ENCODE measurements at places on chromosomes 7 and 10. TPM values are rescaled to one million over a fixed set of nuclear protein-coding genes. Genes with fewer than 3 reads are reported as not detected.

Gene DPP6
- 1.8 TPM for total RNA-seq

DNA sequence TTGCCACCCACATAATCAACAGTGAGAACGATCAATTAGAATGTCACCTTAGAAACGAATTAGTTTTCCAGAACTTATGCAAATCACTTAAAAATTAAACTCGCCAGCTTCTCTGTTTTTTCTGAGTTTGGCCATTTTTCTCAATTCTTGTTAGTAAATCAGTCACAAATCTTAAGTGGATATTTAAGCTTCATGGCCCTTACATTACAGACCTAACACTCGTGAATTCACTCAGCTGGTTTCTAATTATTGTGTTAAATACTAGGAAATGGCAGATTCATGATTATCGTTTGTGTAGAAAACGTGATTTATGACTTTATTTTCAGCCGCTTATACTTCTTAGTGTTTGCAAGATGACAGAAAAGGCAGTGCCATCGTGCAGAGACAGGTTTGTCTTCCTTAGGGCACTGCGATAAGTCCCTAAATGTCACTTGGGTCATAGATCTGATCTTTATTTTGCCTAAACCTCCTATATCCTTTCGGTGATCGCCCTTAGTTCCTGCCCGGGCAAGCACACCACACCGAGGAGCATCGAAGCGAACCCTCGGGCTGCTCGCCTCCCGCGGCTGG lies 587 bp upstream of the CELF2 start:
- H3K27me3 ChIP-seq, result peaks cover 19% of the 10 kb centered on the region
- H3K27ac ChIP-seq, result no peak overlapping the region
- H3K4me3 ChIP-seq, result no peak overlapping the region
- no peaks in the 10 kb centered on the region for H3K4me1 ChIP-seq
- no peak for DNase-seq

Gene ICA1
- 41.8 TPM for total RNA-seq

- H3K4me3 ChIP-seq, result no peak overlapping the region
- H3K36me3 ChIP-seq, result no peaks in the 10 kb centered on the region
- peaks cover 26% of the 10 kb centered on the region for H3K4me1 ChIP-seq
- no peaks in the 10 kb centered on the region for H3K27me3 ChIP-seq
- no peak overlapping the region for H3K27ac ChIP-seq
- peak; percentile 68 for DNase-seq
Measured at GRCh38 chr10:44993226-44993921, 7.3 kb upstream of the ZNF22 start.

GRCh38 chr7:19109000-19109946 lies 8.2 kb downstream of the TWIST1 start:
- peaks cover 65% of the 10 kb centered on the region for H3K27me3 ChIP-seq
- no peaks in the 10 kb centered on the region for H3K36me3 ChIP-seq
- no peak for DNase-seq
- no peak overlapping the region for H3K4me3 ChIP-seq

- H3K36me3 ChIP-seq, result no peaks in the 10 kb centered on the region
- peaks cover 15% of the 10 kb centered on the region for H3K27me3 ChIP-seq
- no peak overlapping the region for H3K27ac ChIP-seq
- H3K4me3 ChIP-seq, result no peak overlapping the region
- H3K4me1 ChIP-seq, result no peaks in the 10 kb centered on the region
- no peak for DNase-seq
Measured at GRCh38 chr7:30684351-30684750, 2.1 kb upstream of the CRHR2 start.

DNA sequence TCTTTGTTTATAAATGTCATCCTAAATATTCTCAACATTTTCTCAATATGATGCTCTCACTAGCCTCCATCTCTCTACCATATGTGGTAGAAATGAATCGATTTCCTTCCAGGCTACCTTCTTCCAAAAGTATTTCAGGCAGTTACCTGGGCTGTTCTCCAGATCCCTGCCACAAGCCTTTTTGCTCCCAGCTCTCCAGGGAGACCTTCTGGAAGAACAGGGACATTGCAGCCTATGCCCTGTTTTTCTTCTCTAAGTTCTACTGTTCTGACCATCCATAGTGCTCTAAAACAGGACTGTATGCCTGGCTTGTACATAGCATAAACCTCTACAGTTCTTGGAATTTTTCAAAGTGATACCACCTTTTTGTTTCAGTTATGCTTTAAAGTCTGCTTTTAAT lies 552.8 kb downstream of the ANKRD7 start:
- no peaks in the 10 kb centered on the region for H3K27me3 ChIP-seq
- no peaks in the 10 kb centered on the region for H3K4me1 ChIP-seq
- H3K27ac ChIP-seq, result no peak overlapping the region
- no peak for DNase-seq
- H3K36me3 ChIP-seq, result no peaks in the 10 kb centered on the region
- H3K4me3 ChIP-seq, result no peak overlapping the region

- H3K4me1 ChIP-seq, result no peaks in the 10 kb centered on the region
- H3K36me3 ChIP-seq, result no peaks in the 10 kb centered on the region
- DNase-seq, result peak; percentile 30
- no peaks in the 10 kb centered on the region for H3K27me3 ChIP-seq
- H3K27ac ChIP-seq, result no peak overlapping the region
Measured at GRCh38 chr7:39461263-39461820, 104.9 kb upstream of the YAE1 start.

DNA sequence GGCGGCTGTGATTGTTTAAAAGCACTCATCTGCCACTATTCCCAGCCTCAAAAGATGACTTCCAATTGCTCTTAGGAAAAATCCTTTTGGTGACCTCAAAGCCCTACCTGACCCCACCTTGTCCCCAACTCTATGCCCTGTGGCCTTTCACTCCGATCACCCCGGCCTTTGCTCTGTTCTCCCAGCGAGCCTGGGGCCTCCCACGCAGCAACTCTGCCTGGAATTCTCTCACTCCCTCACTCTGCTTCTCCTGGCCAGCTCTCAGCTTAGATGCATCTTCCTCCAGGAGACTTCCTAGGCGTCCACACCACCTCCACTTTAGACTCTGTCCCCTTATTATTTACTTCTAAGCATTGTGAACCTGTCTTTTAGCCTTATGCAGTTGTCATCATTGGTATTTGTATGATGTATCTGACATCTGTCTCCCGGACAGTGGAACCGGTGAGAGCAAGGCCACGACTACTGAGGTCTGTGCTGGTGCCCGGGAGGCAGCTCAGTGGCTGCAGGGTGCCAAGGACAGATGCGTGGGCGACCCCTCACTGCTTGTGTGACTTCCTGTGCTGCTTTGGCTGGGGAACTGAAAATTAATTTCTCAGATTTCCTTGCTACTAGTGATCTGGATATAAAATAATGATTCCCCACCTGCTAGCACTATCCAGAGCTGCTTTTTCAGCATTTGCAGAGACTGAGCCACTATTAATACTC lies 63.0 kb downstream of the PIP4K2A start:
- no peaks in the 10 kb centered on the region for H3K27me3 ChIP-seq
- H3K4me1 ChIP-seq, result peaks cover 27% of the 10 kb centered on the region
- no peaks in the 10 kb centered on the region for H3K36me3 ChIP-seq
- H3K4me3 ChIP-seq, result no peak overlapping the region
- no peak for DNase-seq
- H3K27ac ChIP-seq, result no peak overlapping the region

DNA sequence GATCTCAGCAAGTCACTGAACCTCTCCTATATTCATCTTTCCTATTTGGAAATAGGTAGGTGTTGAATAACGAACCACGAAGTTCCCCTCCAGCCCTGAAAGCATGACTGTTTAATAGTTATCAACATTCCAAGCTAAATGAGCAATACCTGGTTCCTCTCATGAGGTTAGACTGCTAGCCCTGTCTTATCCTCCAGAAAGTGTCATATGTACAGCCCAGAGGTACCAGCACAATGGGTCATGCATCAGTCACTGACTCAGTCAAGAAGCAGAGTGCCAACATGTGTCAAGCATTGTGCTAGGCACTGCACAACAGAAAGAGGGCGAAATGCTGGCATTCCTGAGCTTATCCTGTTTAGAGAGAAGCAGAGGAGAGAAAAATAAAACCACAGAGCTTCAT lies 70.0 kb downstream of the AMPH start:
- H3K4me1 ChIP-seq, result no peaks in the 10 kb centered on the region
- H3K36me3 ChIP-seq, result no peaks in the 10 kb centered on the region
- no peak overlapping the region for H3K4me3 ChIP-seq
- H3K27ac ChIP-seq, result no peak overlapping the region

GRCh38 chr7:133582766-133583523 lies 330.1 kb downstream of the EXOC4 start:
- H3K27ac ChIP-seq, result no peak overlapping the region
- no peaks in the 10 kb centered on the region for H3K36me3 ChIP-seq
- H3K4me1 ChIP-seq, result no peaks in the 10 kb centered on the region
- no peaks in the 10 kb centered on the region for H3K27me3 ChIP-seq

DNA sequence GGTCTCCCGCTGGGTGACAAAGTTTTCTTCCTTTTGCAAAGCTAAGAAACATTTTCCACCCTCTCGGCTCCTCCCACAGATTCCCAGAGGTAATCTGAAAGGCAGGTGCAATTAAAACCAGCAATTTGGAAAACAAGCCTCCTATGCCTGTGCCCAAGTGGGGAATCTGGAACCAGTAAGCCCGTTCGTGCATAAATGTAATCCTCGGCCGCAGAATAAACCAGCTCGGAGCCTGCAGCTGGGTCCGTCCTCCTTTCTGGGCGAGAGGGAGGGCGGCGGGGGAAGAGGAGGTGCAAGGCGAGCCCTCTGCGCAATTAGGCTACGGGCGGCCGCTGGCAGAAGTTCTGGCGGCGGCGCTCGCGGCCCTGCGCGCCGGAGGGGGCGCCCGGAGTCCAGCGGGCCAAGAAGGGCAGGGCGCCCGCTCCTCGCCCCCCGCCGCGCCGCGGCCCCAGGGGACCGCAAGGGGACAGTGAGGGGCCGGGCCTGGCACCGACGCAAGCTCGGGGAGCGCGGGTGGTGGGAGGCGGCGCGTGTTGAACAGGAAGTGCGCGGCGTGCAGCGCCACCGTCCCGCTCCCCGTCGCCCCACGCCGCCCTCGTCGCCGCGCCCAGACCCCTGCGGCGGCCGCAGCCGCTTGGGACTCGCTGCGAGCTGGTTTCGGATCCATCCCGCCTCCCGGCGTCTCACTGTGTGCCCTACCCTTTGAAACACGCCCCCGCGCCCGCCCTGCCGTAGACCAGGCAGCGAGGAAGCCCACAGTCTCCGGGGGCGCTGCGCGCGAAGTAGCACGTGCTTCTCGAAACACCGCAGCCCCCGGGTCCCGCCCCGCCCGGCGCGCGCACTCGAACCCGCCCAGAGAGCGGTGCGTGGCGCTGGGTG lies at the start of gene PRKAG2:
Gene PRKAG2, minus strand, starts transcription at position 217 of the 879 bp plus-strand sequence. CDS start 495 bp downstream, outside the sequence.
- H3K27me3 ChIP-seq, result no peaks in the 10 kb centered on the region
- H3K4me1 ChIP-seq, result no peaks in the 10 kb centered on the region
- peak within 1 kb of the TSS; percentile 87 for H3K27ac ChIP-seq
- peak; percentile 64 for DNase-seq
- H3K36me3 ChIP-seq, result no peaks in the 10 kb centered on the region
- peak within 1 kb of the TSS; percentile 66 for H3K4me3 ChIP-seq

Gene PIK3CG
- 8.6 TPM for total RNA-seq

Gene SEMA3D
- total RNA-seq, result 17.5 TPM

GRCh38 chr7:48140001-48140681 lies 31.1 kb upstream of the ABCA13 start:
- H3K4me1 ChIP-seq, result no peaks in the 10 kb centered on the region
- H3K36me3 ChIP-seq, result no peaks in the 10 kb centered on the region

- peak; percentile 22 for DNase-seq
- H3K4me3 ChIP-seq, result no peak overlapping the region
- no peaks in the 10 kb centered on the region for H3K36me3 ChIP-seq
- no peaks in the 10 kb centered on the region for H3K27me3 ChIP-seq
- no peaks in the 10 kb centered on the region for H3K4me1 ChIP-seq
Measured at GRCh38 chr7:150901160-150902035, 49.1 kb downstream of the AOC1 start.

DNA sequence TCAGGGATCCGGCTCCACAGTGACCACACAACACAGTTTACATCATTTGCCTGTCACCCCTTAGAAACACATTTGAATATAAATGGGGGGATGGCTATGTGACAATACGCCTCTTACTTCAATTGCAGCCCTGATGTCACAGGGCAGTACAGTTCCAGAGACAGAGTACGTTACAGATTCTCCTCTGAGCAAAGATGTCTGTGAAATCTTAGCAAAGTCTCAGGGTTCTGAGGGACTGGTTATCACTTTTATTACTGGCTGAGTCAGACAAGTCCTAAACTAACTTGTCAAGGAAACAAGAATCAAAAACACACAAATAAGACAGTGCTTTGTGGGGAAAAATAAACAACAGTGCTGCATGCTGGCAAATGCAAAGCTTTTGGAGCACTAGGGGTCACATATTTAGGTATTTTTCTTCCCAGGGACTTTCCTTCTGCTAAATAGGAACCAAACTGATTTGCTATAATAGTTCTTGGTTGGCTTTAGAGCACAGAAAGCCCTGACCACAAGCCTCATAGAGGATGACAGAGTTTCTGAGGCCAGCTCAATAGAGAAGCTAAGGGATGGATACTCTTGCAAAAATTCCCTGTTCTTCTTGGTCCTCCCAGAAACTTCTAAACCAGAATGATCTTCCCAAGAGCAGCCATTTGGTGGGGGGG lies 501.6 kb downstream of the GRID1 start:
- H3K4me3 ChIP-seq, result no peak overlapping the region
- H3K27me3 ChIP-seq, result no peaks in the 10 kb centered on the region
- H3K27ac ChIP-seq, result no peak overlapping the region
- DNase-seq, result no peak
- H3K36me3 ChIP-seq, result no peaks in the 10 kb centered on the region

GRCh38 chr7:44282601-44283171 lies 42.7 kb downstream of the CAMK2B start:
- no peak overlapping the region for H3K27ac ChIP-seq
- H3K4me1 ChIP-seq, result no peaks in the 10 kb centered on the region
- no peak overlapping the region for H3K4me3 ChIP-seq

DNA sequence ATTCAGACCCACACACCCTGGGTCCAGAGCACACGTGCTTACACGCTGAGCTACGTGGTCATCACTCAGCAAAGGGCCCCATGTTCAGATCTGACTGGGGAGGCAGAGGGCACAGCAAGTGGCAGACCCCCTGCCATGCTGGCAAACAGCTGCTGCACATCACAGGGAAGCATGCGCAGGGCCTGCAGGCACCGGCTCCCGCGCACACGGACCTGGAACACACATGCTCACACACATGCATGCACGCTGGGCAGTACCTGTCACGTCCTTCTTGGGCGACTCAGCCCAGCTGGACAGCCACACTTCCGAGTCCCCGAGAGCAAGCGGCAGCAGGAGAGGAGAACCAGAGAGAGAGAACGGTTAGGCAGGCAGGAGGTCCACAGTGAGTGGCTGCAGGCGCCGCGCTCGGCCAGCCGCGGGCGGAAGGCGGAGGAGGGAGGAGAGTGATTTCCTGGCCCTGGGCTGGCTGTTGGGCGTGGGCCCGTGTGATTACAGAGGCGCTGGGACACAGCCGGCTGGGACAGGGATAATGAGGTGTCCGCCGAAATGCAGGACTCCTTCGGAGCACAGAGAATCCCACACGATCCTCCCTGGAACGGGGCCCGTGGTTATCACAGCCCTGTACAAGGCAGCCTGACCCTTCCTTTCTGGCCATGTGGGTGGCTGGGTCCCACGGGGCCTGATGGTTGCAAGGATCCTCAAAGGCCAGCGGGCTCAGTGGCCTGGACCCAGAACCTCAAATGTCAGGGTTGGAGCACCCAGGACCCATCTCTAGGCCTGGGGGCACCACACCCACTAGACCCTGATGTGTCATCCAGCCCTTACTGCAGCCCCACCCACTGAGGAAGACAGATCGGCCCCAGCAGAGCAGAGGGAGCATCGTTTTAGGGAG lies 175.1 kb downstream of the NEURL1 start:
- H3K4me3 ChIP-seq, result no peak overlapping the region
- no peaks in the 10 kb centered on the region for H3K4me1 ChIP-seq
- peak; percentile 76 for DNase-seq
- no peaks in the 10 kb centered on the region for H3K27me3 ChIP-seq
- no peaks in the 10 kb centered on the region for H3K36me3 ChIP-seq
